ENCODE measurements at places on chromosomes 16 and 17.

DNA sequence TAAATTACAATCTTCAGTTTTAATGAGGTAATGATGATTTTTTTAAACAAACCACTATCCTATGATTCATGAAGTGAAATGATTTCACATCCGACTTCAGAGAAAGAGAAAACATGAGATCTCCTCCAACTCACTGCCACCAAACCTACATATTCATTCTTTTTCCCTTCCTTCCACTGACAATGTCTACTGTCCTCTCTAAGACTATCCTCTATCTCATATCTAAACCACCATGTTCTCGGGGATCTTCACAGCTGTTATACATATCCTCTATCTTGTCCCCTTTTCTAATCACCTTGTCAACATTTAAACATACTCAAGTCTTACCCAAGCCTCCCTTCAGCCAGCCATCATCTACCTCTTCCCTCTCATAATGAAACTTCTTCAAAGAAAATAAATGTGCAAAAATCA is 53.5 kb downstream of the SMURF2 start:
- no peak for DNase-seq

- DNase-seq: no peak
Measured at GRCh38 chr16:48317614-48318315, 67.4 kb downstream of the SIAH1 start.

GRCh38 chr17:28978356-28978964 is 27.1 kb upstream of the PHF12 start:
- no peak for DNase-seq

- DNase-seq: no peak
Measured at GRCh38 chr16:22380529-22380928, 6.1 kb upstream of the CDR2 start.

GRCh38 chr17:15348021-15348420 is 6.6 kb upstream of the TEKT3 start:
- DNase-seq: peak; percentile 70

DNA sequence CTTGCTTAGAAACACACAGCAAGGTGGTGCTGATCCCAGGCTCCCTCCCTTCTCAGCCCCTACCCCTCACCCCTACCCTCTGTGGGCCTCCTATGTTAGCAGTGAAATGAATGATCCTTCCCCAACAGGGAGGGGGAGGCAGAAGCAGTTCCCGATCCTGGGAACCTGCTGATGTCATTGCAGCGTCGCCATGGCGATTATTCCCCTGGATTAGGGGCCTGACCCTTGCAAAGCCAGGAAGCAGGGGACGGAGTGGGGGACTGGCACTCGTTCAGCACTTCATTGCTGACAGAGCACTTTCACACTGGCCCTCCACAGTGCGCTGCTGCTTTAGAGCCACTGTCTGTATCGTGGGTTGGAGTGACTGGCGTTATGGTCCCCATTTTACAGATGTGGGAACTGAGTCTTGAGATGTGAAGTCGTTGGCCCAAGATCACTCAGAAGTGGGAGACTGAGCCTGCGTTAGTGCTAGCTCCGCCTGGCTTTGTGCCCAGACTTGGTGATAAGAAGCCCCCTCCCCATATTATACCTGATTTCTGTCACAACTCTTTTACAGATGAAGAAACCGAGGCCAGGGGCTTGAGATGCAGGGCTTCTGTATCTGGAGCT is 26.6 kb downstream of the LASP1 start:
- DNase-seq: no peak

DNA sequence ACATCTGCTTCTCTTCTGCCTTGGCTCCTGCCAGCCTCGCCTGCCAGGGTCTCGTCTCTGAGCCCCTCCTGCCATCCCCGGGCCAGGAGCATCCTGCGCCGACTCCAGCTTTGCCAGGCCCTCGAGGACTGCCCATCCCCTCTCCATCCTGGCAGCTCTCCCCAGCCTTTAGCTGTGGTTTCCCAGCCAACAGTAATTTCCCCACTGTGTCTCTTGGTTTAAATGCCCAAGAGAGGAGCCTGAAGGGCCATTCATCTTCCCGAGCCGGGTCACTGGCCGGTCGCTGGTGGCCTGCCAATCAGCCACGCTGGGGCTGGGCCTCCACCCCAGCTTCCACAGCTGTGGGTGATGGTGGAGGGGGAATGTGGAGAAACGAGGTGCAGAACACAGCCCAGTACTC is 47.8 kb downstream of the MRC2 start:
- no peak for DNase-seq

DNA sequence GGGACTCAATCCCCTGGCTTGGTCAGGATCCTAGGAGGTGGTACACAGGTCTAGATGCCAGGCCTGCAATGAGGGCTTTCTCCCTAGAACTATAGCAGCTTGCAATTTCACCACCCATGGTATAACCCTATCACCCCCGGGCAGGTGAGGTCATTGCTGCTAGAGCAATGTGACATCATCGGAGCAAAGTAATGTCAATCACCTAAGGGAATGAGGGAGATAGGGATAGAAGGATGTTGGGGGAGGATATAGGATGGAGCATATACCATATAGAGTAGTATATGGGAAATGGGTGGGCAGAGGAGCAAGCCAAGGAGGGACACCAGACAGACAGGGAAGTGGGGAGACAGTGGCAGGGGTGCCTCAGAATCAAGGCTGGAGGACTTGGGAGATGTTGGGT is 3.3 kb downstream of the KCNH4 start:
- DNase-seq: no peak

DNA sequence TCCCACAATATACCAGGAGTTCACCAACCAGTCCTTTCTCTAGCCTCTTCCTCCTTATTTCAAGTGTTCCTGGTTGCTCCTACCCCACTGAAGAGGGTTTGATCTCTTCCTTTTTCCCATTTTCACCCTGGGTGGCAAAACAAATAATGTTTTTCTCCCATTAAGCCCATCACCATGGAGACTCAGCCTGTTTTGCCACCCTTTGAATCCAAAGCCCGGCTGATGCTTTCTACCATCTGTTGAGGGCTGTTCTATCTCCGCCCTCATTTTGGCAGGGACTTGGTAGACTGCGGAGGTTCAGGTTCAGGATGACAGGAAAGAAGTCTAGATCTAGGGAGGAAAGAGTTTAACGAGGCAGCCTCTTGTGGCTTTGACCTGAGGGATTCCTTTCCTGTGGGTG is 2.6 kb downstream of the DNAH2 start:
- DNase-seq: no peak

DNA sequence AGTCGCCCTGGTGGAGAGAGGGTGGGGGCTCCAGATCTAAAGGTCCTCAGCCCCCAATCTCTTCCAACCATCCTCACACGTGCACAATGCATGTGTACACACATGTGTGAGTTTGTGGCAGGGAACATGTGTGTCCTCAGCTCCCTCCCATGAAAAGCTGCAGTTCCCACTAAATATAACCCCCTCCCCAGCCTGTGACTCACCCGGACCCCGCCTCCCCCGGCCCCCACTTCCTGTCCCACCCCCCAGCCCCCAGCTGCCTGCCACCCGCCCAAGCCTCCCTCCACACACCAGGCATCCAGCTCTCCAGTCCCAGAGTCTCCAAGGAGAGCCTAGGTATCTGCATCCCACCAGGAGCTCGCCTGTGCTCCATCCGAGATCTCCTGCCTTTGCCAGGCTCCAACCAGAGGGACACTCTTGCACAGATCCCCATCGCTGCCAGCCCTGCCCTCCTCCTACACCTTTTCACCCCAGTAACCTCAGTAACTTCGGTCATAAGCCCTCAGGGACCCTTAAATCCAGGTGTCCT is 3.9 kb downstream of the DLG4 start:
- no peak for DNase-seq

DNA sequence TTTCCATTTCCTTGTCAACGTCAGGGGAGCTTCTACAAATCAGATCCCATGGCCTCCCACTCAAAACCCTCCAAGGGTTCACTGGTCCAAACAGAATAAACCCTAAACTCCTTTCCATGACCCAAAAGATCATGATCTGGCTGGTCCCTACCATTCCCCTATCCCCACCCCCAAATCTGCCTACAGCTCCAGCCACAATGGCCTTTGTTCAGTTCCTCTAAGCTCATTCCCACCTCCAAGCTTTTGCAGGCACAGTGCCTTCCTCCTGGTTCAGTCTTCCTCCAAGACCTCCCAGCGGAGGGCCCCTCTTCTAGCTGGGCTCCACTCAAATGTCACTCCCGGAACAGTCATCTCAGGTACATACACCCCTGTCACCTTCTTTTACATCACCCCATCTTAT is 2.0 kb downstream of the GPRC5B start:
- DNase-seq: no peak

GRCh38 chr16:21708533-21709115 is 44.9 kb downstream of the OTOA start:
- DNase-seq: peak; percentile 23

DNA sequence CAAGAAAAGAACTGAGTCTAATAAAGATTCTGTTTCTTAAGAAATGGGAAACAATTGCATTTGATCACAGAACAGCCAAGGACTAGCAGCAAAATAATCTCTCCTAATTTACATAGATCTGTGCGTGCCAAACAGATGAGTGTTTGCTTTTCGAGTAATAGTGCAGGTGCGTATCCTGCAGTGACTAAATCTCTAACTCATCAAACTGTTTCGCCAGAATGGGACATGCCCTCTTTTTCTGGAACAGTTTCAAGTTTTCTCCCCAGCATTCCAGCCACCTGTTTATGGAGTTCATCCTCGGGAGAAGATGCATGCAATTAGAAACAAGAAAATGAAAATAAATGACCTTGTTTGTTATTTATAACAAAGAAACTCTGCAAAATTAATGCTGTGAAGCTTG is 5.7 kb upstream of the TOX3 start:
- peak; percentile 65 for DNase-seq

- DNase-seq: no peak
Measured at GRCh38 chr16:13070268-13070667, 168.9 kb downstream of the SHISA9 start.

DNA sequence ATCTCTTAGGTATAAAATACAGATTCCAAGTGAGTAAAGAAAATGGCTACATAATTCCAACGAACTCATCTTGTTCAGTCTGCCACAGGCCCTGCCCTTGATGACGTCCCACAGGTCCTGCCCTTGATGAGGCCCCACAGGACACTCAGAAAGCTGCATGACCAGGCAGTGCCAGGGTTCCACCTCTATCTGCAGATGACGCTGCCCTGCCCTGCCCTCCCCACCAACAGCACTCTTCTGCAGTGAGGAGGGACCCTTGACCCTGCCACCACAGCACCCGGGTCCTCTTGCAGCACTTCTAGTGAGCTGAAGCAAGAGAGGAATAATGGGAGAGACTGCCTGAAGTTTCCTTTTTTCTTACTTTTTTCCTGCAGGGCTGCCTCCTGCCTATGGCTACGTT is 118.4 kb downstream of the VPS53 start:
- DNase-seq: no peak

DNA sequence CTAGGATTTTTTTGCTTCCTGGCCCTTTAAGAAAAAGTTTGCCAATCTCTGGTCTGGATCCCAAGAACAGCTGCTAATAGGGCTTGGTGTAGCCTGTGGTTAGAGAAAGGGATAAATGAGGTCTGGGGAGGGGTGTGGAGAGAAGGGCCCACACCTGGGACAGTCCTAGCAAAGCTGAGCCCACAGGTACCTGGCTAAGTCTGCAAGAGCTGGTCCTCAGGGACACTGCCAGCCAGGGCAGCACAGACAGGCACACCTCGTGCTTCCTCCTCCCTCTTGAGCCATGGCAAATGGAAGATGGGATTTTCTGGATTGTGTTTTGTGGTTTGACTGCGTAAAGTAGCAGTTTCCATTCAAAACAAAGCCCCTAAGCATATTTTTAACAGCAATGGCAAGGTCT is 217.5 kb downstream of the SOX9 start:
- DNase-seq: no peak

Measured in NCI-H1436 treated with DMSO at 0.1 percent for 48 hours (cell line).